ENCODE measurements at places on chromosomes 6 and 20. TPM values are rescaled to one million over a fixed set of nuclear protein-coding genes. Genes with fewer than 3 reads are reported as not detected.

The PSORS1C2 gene
- not detected for polyA plus RNA-seq

The LHFPL5 gene
- not detected for polyA plus RNA-seq

The BCKDHB gene
- 10.1 TPM for polyA plus RNA-seq

The TCP11 gene
- 0.04 TPM for polyA plus RNA-seq

The RNF39 gene
- polyA plus RNA-seq = not detected

The ABRACL gene
- polyA plus RNA-seq = 8.5 TPM

The CDKAL1 gene
- 5.2 TPM for polyA plus RNA-seq

The HSPA12B gene
- 11.8 TPM for polyA plus RNA-seq

The PPP1R16B gene
- 12.2 TPM for polyA plus RNA-seq

DNA sequence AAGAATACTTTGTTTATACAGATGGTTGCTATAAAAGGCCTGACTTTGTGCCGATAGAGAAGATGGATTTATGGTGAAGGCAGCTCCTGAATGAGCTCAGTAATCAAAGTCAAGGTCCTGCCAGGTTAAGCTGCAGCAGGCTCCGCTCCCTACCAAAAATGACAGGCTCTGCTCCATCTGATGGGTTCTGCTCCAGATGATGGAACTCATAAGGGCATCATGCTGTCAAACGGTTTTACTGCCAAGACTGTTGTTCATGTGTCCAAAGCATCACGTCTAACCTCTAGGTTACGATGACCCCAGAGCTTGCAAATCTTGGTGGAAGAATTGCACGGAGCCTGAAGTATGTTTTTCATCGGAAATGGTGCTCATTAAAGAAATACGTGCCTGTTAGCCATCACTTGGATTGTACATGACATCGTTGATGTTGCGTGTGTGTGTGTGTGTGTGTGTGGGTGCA is 19.2 kb upstream of the PTGIS start:
- DNase-seq = no peak

GRCh38 chr20:36852187-36852586 is 23.8 kb upstream of the TLDC2 start:
- peak; percentile 64 for DNase-seq

DNA sequence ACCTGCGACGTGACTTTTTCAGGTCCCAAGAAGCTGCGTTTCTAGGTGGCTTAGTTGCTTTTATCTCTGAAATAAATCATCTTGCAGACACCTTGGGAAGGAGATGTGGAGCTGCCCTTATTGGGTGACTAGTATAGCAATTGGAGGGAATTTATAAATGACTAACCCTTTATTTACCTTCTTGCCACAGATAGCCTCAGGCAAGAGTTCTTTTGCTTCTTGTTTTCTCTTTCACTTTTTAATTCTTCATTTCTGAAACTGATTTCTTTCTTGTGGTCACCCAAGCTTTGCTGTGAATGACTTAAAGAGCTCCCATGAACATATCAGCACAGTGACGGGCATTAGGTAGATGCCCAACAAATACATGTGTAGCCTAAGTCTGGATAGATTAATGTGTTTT is 3.0 kb downstream of the ADGRF4 start:
- no peak for DNase-seq

DNA sequence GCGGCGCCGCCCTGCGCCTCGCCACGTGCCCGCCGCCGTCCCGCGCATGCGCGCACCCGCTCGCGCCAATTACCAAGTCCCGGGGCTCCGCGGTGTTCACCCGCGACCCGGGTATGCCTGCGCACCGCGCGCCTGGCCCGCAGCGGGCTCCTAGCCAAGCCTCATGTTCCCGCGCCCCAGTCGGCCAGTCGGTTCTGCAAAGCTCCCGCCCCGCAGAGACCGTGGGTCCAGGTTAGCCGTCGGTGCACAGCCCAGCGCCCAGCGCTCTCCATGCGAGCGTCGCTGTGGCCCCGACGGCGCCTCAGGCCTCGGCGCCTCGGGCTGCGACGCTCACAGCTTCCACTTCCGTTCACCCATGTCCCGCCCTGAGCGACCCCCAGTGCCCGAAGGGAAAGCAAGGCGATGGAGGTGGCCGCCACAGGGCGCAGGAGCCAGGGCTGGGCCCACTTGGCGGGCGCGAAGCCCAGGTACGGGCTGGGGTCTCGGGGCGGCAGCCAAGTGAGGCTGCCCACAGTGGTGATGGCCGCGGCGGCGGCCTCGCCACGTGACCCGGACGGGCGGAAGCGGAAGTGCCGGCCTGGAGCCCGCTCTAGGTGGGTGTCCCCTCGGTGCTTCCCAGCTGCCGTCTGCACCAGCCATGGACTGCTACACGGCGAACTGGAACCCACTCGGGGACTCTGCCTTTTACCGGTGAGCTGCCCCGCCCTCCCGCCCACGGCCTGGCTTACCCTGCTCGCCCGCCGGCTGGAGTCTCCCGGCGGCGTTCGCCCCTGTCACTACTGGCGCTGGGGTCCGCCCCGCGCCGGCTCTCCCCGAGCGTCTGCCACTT is at the start of the genes PCED1A and VPS16:
TSS of gene PCED1A (minus strand) at position 518 of the 829 bp plus-strand sequence. CDS start 743 bp downstream, outside the sequence.
TSS of gene VPS16 (plus strand) at position 608 of the 829 bp plus-strand sequence. CDS start at position 638, 30 bp downstream.
- peak; percentile 95 for DNase-seq

GRCh38 chr6:132253211-132253610 is 148.1 kb downstream of the MOXD1 start:
- DNase-seq = no peak

DNA sequence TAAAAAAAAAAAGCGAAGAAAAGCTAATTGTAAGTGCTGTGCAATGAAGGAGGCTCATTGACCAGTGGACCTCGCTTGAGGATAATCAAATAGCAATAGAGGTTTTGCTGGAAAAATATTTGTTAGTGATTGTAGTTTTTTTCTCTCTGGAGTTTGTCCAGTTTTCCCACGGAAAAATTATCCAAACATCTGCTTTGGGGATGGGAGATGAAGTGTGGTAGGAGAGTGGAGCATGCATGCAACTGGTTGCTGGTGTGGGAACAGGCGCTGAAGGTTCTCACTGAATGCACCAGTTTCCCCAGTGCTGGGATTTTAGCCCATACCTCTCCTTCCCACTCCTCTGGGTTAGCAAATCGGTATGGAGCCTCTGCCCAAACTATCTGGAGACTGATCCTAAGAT is 281.7 kb upstream of the TAB2 start:
- no peak for DNase-seq

- no peak for DNase-seq
Observed at GRCh38 chr6:127904160-127904559, 3.3 kb upstream of the THEMIS start.

- no peak for DNase-seq
Observed at GRCh38 chr6:89252907-89253306, 35.7 kb upstream of the GABRR1 start.

DNA sequence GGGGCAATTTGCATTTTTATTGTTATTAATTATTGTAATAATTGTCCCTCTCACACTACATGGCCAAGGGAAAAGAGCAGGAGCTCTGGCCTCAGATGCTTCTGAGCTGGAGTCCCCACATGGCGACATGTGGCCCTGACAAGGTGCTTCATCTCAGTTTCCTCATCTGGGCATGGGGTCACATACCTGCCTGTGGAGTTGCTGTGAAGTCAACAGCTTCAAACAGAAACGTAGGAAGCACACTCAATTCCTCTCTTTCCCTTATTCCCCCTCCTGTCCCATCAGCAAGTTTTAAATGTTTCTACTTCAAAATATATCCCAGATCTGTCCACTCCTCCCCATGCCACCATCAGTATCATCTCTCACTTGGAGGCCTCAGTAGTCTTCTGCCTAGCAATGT is 8.7 kb downstream of the CPNE5 start:
- no peak for DNase-seq

- DNase-seq = no peak
Observed at GRCh38 chr20:58793512-58794420, 56.9 kb downstream of the GNAS-AS1 start.

DNA sequence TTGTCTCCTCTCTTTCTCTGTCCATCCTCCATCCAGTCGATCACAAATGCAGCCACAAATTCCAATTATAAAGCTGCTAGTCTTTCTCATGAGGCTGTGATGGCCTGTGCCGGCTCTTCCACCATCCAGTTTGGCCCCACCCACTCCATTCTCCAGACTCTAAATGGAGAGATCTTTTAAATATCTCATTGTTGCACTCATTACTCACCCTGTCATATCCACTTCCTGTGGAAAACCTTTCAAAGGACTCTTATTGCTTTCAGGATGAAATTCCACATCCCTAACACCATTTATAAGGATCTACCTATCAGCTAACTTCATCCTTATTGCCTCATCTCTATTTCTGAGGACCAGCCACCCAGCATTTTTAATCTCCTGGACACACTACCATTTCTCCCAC is 70.6 kb downstream of the NRN1 start:
- DNase-seq = no peak

DNA sequence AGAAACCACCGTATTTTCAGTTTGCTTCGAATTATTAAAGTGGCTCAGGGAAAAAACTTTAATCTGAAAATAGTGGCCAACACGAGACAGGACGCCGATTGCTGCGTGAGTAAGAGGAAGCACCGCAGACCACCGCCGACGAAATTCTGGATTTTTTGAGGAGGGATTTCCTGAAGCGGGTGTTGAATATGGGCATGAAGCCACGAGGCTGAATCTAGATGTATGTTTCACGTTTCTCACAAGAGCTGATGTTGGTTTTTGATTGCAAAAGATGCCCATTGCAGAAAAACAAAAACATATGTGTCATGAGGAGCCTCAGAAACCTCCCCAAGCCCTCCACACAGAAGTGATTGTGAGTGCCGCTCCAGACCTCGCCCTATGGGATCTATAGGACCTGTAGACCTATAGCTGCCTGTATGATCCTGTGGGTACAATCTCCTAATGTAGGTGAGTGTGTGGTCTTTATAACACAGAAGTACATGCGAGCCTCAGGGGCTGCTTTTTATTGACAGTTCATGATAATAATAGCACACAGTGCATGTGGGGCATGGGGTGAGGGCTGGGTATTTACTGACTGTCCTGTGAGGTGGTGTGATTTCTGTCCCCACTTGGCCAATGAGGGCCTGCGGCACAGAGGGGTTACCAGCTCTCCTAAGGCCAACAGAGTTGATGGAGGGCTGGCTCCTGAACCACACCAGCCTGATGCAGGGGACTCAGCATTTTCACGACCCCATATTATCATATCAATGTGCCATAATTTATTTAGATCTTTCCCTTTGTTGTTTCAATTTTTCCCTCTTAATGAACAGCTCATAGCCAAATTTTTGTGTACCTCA is 243.9 kb downstream of the DLL1 start:
- DNase-seq = no peak

GRCh38 chr6:41719436-41720261 is 15.8 kb downstream of the TFEB start:
- no peak for DNase-seq

- no peak for DNase-seq
Observed at GRCh38 chr6:127352524-127352923, 9.1 kb upstream of the ECHDC1 start.

GRCh38 chr6:134787261-134787877 is 162.5 kb downstream of the ALDH8A1 start:
- DNase-seq = no peak

GRCh38 chr20:48453477-48454093 is 374.2 kb downstream of the PREX1 start:
- no peak for DNase-seq

Data from heart left ventricle (tissue), 16 donors.